Foreskin fibroblast (primary cell): ENCODE measurements at places on chromosomes 4 and X.
A peak's percentile ranks its signal among the peaks of the same experiment; 100 is the strongest.

GRCh38 chrX:124307253-124307907 is 25.1 kb upstream of the TEX13D start:
- DNase-seq, result no peak

- DNase-seq, result peak; percentile 68
These were observed 62.5 kb upstream of the GPR174 start for GRCh38 chrX:79081895-79082512.

- DNase-seq, result peak; percentile 42
These were observed 10.6 kb downstream of the HAND2 start for GRCh38 chr4:173519111-173520101.

- DNase-seq, result no peak
These were observed 2319.5 kb downstream of the ARAP2 start for GRCh38 chr4:33924811-33925210.

DNA sequence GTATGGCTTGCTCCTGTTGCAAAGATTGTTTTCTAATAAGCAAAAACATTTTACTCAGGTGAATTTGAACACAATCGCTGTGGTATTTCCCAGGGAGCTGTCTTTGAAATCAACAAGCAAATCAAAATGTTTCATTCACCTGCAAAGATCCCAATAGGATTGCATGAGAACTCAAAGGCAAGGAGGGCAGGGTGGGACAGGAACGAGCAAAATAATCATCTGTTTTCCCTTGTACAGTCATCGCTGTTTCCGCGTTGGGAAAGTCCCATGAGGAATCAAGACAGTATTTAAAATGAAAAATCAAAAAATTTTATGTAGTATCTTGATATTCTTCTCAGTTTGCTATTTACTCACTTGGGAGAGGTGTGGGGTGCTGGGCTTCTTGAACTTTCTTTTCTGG is 198.8 kb downstream of the STIM2 start:
- no peak for DNase-seq

DNA sequence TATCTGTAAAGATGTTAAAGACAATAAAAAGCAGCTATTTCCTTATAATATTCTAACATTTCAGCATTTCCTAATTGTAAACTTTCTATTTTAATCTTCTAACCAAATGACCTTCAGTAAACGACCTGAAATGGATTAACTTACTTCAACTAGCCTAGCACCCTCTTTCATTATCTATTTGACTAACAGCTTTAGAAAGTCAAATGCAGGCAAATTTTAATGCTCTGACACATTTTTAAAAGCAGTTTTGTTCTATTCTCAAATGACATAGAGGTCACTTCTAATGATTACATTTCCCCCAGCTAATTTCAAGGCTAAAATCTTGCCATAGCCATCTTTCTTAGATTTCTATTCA is 41.9 kb downstream of the SLC7A11 start:
- no peak for DNase-seq

DNA sequence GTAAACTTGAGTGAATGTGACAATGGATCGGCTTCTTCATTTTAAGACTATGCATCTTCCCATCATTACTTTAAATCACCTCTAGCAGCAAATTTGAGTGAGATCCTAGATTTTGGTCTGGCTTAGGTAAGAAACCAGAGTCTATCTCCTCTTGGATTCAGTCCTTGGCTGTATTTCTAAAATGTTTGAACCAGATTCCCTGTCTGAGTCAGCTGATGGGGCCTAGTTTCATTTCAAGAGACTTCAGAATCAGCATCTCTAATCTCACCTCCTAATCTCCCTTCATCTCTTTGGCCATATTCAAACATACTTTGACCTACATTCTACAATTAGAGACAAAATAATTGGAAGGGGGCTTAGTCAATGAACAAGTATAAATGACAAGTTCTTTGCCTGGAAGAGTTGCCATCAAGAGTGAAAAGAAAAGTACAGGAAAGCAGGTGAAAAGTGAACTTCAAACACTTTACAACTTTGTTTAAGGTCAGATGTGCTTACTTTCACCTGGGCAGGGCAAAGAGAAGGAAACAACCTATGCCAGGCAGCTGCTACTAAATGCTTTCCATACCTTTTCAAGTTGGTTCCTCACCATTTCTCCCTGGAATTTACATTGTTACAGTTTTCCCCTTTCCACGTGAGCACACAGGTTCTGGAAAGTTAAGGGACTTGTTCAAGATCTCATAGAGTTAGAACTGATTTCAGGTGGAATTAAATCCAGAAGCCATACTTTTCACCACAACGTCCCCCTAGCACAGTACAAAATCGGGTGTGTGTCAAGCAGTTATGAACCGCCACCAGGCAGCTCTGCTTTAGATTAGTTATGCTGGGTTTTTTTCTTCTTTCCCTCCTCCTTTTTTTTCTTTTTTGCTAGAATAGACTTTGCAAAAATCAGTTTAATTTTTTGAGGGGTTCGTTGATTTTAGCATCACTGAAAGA is 30.7 kb upstream of the PITX2 start:
- DNase-seq, result no peak

- DNase-seq, result no peak
These were observed 52.5 kb upstream of the PROM1 start for GRCh38 chr4:16136311-16136710.

GRCh38 chr4:109879636-109880314 is 31.9 kb downstream of the LRIT3 start:
- DNase-seq, result no peak
